Osteocyte (in vitro differentiated cells): ENCODE measurements at places on chromosomes 2 and 18.
A peak's percentile ranks its signal among the peaks of the same experiment; 100 is the strongest.

- DNase-seq, result no peak
Measured at GRCh38 chr2:210195101-210195852, 24.1 kb upstream of the KANSL1L start.

- DNase-seq, result no peak
Measured at GRCh38 chr18:9260388-9261380, 73.9 kb upstream of the TWSG1 start.

GRCh38 chr2:160194946-160195345 lies 5.1 kb downstream of the ITGB6 start:
- DNase-seq, result no peak

DNA sequence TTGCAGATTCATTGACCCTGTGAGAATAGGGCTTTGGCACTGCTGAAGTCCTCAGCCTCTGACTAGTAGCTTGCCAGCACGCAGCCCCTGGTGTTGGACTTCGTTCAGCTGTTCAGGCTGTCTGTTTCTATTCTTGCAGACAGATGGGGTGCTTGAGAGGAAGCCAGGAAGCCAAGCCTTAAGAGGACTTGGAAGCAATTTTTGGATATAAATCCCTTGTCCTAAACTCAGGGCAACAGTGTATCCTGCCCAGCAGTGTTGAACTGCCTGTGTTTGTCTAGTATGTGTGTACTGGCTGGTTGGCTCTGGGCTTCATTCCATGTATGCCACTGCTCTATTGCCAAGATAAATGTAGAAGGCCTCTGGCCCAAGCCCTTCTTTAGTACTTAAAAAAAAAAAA lies 108.6 kb downstream of the COMMD1 start:
- DNase-seq, result no peak

DNA sequence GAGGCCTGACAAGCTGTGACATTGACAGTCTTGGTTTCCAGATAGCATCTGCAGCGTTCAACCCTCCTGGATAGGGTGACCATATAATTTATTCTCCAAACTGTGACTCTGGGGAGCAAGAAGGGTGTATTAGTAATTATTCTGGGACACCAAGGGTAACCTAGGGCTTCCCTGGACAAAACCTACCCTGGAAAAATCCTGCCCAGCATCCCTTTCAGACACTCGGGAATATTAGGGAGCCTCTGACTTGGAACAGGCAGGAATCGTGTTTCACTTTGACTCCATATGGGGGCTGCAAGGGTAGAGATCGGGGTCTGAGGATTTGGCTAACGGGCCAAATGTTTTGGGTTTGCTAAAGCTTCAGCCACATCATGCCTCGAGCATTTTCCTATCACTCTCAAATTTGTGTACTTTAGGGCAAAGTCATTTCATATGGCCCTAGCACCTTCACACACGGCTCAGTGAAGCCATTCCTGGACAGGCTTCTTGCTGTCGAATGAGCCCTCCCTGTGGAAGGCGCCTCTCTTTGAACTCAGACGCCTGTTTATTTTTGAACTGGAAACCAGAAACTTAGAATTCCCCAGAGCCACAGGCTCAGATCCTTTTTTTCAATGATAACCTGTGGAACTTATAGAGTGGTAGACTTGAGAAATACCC lies 129.9 kb downstream of the DDX1 start:
- no peak for DNase-seq

- DNase-seq, result peak; percentile 83
Measured at GRCh38 chr2:71923887-71924533, 223.7 kb downstream of the CYP26B1 start.

DNA sequence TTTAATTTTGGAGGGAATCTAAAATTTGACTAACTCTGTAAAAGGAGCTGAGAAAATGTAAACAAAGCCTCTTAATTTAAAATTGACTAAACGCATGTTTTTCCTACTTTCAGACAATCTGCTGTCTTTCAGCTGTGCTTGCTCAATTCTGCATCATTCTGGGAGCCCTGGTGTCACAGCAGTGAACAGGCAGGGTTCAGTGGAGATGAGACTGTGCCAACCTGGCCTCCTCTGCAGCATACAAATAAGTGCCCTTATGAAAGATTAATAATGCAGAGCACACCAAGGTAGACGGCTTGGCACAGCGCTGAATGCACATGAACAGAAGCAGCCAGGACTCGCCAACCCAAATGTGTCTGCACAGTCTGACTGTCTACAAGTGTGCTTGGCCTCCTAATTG lies 222.0 kb upstream of the CHAC2 start:
- DNase-seq, result no peak

GRCh38 chr2:55230551-55230950 lies 1.5 kb downstream of the CLHC1 start:
- no peak for DNase-seq

DNA sequence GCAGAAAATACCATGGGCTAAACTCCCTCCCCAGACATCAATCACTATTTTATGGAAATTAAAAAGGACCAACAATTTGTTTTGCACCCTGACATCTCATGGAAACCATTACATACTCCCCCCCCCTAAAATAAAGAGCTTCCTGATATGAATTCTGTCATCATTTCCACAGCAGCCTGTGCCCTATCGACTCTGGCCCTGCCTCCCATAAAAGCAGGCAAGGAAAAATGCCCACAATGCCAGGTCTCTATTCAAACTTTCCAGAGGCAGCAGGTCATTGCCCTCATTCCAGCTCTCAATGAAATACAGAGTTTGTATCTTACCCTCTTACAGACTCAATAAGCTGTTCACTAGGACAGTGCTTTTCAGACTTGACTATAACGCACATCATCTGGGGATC lies 254.4 kb upstream of the TANK start:
- DNase-seq, result no peak

GRCh38 chr2:179715196-179715595 lies 146.2 kb downstream of the ZNF385B start:
- DNase-seq, result no peak

DNA sequence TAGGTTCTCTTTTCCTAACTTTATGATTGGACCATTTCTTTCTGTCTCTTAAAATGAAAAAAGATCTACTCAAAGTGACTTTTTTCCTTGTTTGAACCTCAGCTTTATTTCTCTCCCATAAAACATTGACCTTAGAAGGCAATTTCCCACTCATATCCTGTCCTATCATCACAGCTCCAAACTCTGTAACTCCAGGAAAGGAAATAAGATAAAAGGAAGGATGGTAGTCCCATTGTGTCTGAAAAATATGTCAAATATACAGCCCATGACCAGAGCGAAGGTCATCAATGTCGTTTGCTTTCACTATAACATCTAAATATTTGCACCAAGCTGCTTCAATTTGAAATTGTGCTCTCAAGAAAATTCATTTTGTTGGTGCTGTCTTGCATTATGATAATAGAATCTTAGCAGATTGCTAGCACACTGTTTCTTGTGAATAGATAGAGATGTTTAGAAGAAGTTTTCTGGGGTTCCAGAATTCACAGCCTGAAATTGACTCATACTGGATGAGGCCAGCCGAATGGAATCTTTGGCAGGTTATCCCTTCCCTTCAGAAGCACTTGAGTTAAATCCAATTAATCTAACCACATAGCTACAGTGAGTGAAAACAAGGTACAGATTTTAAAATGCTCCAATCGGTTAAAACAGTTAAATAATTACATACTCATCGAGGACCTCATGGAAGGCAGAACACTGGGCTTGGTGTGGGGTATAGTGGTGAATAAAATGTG lies 95.1 kb downstream of the CRIM1 start:
- DNase-seq, result no peak

- DNase-seq, result no peak
Measured at GRCh38 chr2:157267476-157267875, 10.0 kb downstream of the GALNT5 start.

- DNase-seq, result no peak
Measured at GRCh38 chr2:71521436-71521950, 68.1 kb downstream of the DYSF start.

GRCh38 chr2:37836270-37836669 lies 88.8 kb upstream of the RMDN2 start:
- DNase-seq, result no peak

GRCh38 chr2:225598426-225598825 lies 198.9 kb downstream of the NYAP2 start:
- DNase-seq, result no peak

DNA sequence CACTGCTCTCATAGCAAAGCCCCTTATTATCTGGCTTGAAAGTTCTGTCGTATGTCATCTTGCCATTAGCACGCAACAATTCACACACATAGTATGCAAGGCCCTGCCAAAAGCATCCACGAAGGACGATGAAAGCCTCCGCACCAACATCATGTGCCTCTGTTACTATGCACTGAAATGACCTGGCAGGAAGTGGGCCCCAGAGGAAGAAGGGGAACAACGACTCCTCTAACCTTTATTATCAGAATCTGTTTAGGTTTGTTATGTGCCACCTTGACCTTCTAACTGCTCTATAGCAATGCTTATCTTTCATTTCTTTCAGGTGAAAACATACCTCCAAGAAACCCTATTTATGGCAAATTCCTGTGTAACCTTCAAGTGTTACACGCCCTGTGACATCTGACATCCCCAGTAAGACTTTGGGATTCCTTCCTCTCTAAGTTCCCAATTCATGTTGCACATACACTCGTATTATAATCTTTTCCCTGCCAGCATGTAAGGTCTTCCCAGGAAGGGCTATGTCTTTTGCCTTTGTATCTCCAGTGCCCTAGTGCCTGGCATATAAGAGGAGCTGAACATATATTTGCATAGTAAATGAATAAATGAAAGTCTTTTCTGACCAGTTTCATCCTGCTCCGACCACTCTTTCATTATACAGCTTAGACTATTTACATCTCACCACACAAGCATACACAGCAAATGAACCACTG lies 7.0 kb upstream of the NDUFV2 start:
- DNase-seq, result no peak

DNA sequence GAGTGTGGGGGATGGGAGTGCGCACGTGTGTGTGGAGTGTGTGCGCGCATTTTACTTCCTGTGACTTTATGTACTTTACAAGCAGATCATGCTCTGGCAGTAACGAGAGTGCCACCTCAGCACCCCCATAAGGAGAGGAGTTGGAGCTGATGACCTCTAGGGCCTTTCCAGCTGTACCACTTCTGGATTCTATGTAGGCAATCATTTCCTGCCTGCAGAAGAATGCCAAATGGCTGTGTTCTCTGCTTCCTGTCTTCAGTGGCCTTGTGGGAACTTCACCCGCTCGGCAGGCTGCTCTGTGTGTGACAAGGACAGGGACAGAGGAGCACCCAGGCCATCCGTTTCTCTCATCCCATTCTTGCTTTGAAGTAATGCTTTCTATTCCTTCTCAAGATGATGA lies 22.8 kb upstream of the ZNF385B start:
- no peak for DNase-seq

DNA sequence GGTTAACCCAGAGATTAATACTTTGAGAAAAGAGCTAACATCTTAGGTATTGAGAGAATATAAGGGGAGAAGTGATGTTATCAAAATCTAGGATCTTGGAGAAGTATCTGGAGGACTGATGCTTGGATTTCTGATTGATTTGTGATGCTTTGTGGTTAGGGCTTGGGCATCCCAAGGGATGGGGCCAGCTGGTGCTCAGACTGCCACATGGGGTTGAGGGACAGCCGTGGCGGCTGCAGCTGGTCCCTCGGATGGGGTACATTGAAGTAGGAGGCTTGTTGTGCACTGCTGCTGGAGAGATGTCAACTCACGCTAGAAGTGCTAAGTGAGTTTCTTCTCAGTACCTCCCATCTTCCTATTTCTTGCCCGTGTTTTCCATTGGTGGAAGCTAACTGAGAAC lies 22.4 kb downstream of the HRH4 start:
- no peak for DNase-seq

GRCh38 chr18:45165176-45165713 lies 450.0 kb upstream of the SLC14A2 start:
- no peak for DNase-seq

DNA sequence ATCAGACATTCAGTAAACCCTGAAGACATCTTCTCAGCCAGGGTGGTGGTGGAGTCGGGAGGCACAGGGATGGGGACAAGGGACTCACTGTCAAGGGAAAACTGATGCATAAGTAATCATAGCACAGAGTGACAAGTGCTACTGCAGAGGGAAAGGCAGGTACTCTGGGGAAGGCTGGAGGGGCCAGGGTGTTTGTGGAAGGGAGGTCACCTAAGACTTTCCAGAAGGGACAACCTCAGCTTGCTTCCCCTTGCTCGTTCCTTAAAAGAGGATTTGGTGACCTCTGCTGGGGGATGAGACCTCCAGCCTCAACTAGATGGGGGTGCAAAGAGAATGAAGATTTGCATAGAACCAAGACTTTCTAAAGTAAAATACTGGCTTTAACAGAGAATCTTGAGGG lies 99.5 kb downstream of the SLC4A3 start:
- no peak for DNase-seq

GRCh38 chr2:939936-940601 lies 10.6 kb upstream of the SNTG2 start:
- DNase-seq, result no peak

DNA sequence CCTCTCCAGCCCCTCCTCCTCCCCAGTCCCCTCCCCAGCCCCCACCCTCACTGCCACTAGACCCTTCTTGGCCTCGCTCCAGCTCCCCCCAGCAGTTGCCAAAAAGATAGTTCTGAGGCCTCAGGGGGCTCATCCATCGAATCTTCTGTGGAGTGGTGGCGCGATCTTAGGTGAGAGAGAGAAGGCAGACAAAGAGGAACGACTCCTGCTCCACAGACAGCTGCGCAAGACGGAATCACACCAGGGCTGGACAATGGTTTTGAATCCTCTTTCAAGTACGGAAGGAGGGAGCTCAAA lies 68.1 kb downstream of the LAMA3 start:
- DNase-seq, result no peak

- no peak for DNase-seq
Measured at GRCh38 chr2:225326969-225327368, 72.5 kb upstream of the NYAP2 start.

DNA sequence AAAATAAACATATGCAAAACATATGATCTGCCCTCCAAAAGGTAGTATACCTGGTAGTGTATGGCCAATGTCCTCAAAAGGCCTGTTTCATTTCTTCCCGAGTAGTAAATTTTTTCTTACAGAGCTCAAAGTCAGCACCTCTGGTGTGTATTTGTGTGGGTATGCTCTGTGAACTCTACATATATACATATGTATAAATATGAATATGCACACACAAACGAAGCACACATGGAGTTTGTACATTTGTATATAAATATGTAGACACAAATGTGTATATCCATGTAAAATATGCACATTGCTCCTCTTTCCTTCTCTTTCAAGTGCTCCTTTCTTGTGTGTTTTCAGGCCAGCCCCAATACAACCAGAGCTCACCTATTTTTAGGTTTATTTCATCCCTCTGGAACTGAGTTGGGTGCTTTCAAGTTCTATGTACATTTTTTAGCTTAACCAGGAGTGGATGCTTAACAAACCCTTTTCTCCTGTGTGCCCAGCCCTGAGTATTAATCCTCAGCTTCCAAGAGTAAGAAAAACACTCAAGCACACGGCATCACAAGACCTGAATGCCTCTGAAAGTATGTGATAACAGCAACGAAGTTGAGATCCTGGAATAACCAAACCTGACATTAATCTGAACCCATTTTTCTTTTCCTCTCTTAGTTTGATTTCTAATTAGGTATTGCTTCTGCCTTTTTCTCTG lies 12.2 kb upstream of the GALNT5 start:
- no peak for DNase-seq

- no peak for DNase-seq
Measured at GRCh38 chr2:19538411-19538963, 180.1 kb upstream of the OSR1 start.

- DNase-seq, result peak; percentile 2
Measured at GRCh38 chr18:23593720-23594119, 7.4 kb upstream of the NPC1 start.

GRCh38 chr2:39990335-39990900 lies 211.4 kb upstream of the THUMPD2 start:
- DNase-seq, result no peak
